Liver (tissue), 10 donors: ENCODE measurements at places on chromosomes 6 and 20. TPM values are rescaled to one million over a fixed set of nuclear protein-coding genes. Genes with fewer than 3 reads are reported as not detected.

DNA sequence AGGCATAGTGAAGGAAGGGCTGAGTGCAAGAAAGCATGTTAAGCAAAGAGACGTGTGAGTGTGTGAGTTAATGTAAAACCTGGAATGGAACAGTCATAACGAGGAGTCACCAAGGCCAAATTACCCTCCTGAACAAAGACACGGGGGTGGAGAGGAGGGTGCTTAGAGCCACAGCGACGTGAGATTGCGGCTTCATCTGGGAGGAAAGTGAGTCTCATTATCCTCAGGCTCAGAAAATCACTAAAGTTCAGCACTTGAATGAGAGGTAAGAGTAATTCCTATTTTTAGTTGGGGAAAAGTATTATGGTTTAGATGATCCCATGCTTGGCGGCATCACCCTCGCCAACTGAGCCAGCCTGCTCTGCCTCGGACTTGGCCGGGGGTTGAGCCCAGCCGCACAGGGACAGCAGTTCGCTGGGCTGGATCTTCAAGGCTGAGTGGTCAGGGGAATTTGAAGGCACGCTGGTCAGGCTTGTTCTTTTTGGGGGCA, 136.6 kb downstream of the DTNBP1 start:
- DNase-seq, result peak; percentile 8

DNA sequence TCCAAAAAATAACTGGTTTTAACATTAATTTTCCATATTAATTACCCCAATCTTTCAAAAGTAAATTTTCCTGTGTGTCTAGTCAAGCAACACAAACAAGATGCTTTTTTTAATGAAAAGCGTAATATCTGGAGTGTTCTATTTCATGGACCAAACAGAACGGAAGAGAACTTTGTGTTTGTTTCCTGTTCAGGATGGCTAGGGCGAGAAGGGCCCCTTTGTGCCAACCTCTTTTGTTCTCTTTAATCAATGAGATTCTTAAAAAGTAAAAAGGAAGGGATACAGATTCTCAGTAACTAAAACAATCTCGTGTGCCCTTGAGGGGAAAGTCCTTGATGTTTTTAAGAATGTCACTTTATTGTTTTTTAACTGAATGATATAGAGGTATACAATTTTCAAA, 55.7 kb downstream of the GNAS start:
- DNase-seq, result no peak

DNA sequence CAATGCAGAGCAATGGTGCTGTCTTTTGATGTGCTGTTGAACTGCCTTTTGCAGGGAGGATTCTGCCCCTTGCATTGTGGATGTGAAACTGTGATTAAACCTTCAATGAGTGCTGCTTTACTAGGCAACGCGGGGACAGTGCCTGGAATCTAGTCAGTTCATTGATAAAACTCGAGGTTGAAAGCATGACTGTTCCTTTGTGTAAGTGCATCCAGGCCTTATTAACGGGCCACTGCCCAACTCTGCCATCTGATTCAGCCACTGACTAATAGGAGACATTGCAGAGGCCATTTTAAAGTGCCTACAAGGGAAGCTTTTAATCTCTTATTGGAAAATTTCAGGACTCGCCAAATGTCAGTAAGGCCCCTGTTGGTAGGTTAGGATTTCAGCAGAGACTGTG, 49.3 kb downstream of the SLC35F1 start:
- no peak for DNase-seq

DNA sequence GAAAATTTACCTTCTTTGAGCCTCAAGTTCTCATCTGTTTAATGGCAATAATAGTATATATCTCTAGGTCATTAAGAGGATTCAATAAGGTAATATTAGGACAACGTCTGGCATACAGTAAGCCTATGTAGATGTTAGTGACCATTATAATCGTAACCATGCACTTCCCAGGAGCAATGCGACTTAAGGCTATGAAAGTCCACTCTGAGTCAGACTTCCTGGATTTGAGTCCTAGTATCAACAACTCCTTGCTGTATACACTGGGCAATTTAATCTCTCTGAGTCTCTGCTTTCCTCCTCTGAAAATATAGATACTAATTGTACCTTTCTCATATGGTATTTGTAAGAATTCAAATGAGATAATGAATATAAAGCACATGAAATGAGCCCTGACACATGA, 168.1 kb upstream of the HDDC2 start:
- no peak for DNase-seq

Gene DDO
- 7.7 TPM for polyA plus RNA-seq

GRCh38 chr6:117075218-117075617, 190.1 kb upstream of the VGLL2 start:
- DNase-seq, result no peak

Gene RPL7L1
- 39.6 TPM for polyA plus RNA-seq
